Epithelial cell of esophagus (primary cell): ENCODE measurements at places on chromosomes 1 and 21.

- no peak for DNase-seq
These were observed 31.6 kb downstream of the LHX4 start for GRCh38 chr1:180261524-180262155.

GRCh38 chr1:46547481-46548383 is 3.7 kb downstream of the KNCN start:
- peak; percentile 63 for DNase-seq

- DNase-seq = peak; percentile 57
These were observed 156.9 kb upstream of the GJB5 start for GRCh38 chr1:34597877-34598514.

GRCh38 chr1:184956999-184957700 is 17.2 kb downstream of the NIBAN1 start:
- no peak for DNase-seq

- peak; percentile 77 for DNase-seq
These were observed 100.7 kb upstream of the OLFM3 start for GRCh38 chr1:102097451-102097850.

- DNase-seq = no peak
These were observed 12.6 kb upstream of the COX20 start for GRCh38 chr1:244822878-244823277.

GRCh38 chr1:37306461-37306860 is 167.9 kb upstream of the ZC3H12A start:
- DNase-seq = no peak

GRCh38 chr21:20396798-20397197 is 601.4 kb upstream of the NCAM2 start:
- no peak for DNase-seq

DNA sequence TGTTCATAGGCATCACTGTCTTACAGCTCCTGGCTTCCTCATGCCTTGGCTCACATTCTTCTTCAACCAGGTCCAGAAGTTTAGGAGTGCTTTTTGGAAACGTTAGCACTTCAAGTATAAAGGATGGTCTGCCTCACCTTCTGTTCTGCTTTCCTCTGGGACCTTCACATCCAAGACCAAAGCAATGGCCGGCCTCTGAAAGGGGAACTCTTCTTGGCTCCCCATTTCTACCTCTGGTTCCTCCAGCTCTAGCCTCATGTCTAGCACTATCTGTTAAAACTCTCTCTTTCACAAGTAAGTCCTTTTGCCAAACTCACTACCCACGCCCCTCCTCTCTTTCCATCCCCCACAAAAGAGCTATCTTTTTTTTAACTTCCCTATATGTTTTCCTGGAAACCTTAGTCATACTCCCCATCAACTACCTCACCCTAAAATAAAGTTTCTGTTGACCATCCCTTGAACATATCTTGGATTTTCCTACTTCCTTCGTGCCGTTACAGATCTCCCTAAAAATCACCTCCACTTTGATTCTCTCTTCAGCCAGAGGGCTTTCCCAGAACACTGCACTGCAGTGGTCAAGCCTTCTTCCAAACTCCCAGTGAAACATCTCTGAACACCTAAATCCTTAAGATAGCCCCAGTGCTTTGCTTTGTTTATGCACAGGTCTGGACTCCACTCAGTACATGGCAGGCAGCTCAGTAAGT is 7.9 kb downstream of the SORT1 start:
- no peak for DNase-seq

DNA sequence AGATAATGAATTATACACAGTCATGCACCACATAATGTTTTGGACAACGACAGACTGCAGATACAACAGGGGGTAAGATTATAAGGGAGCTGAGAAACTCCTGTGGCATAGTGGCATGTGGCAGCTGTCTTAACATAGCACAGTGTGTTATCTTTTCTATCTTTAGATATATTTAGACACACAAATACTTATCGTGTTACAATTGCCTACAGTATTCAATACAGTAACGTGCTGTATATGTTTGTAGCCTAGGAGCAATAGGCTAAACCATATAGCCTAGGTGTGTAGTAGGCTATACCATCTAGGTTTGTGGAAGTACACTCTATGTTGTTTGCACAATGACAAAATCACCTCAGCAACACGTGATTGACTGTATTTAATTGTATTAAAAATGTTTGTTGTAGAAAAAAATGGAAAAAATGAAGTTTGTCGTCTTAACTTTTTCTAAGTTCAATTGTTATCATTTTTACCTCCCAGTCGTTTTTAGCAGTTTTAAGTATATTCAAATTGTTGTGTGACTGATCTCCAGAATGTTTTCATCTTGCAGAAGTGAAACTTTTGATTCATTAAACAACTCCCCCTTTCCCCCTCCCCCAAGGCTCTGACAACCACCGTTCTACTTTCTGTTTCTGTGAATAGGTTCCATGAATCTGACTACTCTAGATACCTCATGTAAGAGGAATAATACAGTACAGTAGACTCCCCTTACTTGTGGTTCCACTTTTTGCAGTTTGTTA is 351.0 kb upstream of the B3GALT2 start:
- DNase-seq = peak; percentile 4

- DNase-seq = no peak
These were observed 168.3 kb downstream of the SLC35F3 start for GRCh38 chr1:234072793-234073192.

DNA sequence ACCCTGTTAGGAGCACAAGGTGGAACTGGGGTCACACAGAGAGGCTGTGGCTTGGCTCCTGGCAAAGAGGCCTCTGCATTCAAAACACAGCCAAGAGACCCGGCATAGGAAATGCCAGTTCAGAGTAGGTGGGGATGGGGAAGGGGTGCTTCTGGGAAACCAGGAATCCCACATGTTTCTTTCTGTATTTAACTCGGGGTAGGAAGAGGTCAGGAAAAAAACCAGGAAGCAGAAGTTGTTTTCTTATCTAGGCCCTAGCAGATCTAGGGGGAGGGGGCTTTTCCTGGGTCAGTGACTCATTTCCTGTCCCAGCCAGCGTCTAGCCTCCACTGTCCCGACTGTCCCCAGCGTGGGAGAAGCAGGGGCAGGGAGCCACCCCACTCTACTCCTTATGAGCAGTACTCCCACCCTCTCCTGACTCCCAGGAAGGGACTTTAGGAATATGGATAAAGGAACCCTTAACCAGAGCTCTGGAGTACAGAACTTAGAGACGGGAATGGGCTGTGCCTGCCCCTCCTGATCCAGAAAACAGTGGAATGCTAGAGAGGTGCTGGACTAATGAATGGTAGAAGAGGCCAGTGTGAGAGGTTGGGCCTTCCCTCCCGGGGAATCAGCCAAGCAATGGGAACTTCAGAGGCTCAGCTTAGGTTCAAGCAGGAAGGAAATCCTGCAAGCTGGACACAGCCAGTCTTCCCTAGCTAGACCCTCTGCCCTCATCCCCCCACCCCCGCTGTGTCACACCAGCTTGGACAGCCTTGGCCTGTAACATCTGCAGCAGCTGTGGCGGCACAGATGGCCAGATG is 5.7 kb downstream of the FHL3 start:
- DNase-seq = no peak

- no peak for DNase-seq
These were observed 22.3 kb upstream of the KLHDC7A start for GRCh38 chr1:18458133-18459092.

DNA sequence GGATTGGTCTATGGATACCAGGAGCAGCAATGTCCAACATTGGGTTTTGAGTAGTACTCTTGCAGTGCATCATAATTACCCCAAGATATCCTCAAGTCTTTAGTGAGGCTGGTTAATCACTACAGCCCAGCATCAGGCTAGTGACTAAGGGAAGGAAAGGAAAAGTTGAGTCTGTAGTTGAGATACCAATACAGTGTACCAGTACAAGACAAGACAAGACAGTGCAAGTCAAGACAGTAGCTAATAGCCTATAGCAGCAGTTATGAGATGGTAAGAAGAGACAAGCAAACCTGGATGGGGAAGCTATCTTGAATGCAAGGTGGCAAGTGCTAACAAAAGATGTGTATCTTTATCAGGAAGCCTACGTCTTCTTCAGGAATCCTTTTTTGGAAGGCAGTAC is 13.3 kb upstream of the GNG12 start:
- DNase-seq = peak; percentile 96

- DNase-seq = no peak
These were observed 82.9 kb upstream of the ACTL8 start for GRCh38 chr1:17672226-17672625.

- DNase-seq = no peak
These were observed 1.3 kb downstream of the LY9 start for GRCh38 chr1:160797271-160797709.

- no peak for DNase-seq
These were observed 56.1 kb downstream of the NDUFS5 start for GRCh38 chr1:39082010-39082799.

- no peak for DNase-seq
These were observed 800 bp upstream of the FAM163A start for GRCh38 chr1:179742291-179742690.

DNA sequence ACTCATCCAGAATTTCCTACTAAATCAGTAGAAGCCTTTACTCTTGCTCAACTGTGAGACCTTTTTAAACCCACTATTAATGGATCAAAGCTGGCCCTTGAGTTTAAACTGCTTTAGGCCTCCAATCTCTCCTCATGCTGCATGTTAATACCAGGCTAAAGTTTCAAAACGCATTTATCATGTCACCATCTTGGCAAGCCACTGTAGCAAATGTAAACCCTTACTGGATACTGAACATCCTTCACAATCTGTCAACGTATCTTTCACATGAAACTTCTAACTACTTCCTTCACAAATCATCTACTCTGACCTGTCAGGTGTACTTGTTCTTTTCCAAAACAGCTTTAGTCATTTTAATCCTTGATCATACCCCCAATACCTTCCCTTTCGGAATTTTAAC is 3.0 kb downstream of the PAXBP1 start:
- no peak for DNase-seq

DNA sequence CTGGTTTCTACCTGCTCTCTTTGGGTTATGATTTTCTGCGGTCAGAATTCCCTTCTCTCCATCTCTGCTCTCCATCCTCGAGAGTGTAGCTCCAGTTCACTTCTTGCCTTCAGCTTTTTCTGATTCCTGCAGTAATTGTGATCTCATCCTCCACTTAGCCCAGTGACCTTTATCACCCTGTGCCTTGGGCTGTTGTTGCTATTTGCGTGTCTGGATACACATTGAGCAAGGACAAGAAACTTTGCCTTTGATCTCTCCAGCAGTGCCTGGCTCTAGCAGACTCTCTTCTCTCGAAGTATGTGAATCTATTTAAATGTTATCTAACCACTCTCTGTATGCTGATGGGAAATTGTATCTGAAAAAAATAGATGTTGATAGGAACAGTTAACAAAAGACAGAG is 76.4 kb upstream of the MARK1 start:
- peak; percentile 9 for DNase-seq

DNA sequence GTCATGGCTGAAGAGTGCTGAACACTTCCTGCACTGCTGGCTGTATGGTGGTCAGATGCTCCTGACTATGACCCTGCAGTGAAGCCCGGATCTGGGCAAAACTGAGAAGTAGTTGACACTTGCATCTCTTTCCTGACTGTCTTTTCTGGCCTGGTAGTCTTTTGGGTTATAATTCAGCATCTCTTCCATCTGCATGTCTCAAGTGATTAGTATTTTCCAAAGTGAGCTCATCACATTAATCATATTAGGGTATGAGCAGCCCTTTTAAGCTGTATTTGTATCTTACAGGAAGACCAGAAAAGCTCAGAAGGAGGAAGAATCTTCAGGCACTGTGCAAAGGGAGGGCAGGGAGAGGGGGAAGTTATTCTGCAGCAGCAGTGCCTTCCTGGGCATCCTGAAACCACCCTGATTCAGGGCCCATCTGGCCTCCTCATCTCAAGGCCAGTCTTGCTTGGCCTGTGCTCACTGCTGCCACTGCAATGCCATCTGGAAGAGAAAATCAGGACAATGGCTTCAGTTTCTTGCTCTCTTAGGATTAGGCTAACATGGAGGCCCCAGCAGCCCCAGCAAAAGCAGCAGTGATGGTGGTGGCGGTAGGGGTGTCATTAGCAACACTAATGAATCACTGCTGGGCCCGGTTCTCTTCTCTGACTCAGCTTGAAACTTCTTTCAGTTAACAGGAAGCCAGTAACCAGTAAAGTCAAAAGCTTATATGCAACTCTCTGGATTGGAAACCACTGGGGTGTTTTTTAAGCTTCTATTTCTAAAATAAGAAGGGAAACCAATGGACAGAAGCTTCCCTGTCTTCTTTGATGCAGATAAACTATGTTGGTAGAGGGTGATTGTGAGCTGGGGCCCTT is 63.3 kb upstream of the WDR26 start:
- peak; percentile 92 for DNase-seq

DNA sequence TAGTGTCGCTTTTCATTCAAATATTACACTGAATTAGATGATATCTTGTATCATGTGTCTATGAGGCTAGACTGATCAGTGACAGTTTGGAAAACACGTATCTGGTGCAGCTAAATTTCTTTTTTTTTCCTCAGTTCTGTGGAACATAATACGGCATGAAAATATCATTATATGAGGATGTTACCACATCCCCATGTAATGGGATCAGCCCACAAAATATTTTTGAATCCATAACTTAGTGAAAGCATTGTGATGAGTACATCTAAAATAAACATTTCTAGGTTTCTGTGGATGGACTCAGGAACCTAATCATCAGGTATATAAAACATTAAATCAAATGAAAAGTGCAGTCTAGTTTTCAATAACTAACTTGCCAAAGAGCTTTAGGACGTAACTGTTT is 356.3 kb downstream of the USP25 start:
- DNase-seq = no peak

DNA sequence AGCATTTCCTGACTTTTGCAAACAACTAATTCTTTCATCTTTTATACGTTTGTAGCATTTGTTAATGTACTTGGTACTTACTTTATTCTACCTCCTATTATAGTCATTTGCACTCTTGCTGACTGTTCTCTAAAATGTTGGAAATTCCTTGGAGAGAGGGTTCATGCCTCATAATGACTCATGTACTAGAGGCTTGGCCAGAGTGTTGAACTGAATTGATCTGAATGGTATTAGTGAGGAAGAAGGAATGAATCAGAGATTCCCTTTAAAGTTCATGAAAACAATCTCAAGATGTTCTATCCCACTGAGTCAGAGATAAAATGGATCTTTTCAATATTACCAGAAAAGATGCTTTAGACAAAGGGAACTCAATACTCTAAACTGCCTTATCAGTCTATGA is 383.4 kb downstream of the SEC16B start:
- DNase-seq = peak; percentile 82

DNA sequence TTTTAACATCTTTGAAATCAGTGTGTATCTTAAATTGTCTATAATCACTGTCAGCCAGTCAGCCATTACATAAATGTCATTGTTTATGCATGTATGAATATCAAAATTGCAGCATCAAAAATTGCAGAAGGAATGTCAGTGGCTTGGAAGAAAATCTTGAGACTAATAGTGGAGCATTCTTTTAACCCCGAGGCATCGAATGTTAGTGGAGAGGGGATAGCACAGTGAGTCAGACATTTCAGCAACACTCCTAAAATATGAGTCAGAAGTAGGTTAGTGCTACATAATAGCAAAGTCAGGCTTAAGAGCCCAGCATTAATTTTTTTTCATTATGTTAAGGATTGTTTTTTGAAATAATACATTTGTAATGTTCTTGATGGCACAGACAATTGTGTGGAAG is 45.5 kb downstream of the SNRPE start:
- DNase-seq = peak; percentile 94
